Activated CD8-positive, alpha-beta memory T cell treated with anti-CD3 and anti-CD28 coated beads, Interleukin-2, amount 50 U/mL, for 48 hours (primary cell): ENCODE measurements at places on chromosomes 3 and 15.

DNA sequence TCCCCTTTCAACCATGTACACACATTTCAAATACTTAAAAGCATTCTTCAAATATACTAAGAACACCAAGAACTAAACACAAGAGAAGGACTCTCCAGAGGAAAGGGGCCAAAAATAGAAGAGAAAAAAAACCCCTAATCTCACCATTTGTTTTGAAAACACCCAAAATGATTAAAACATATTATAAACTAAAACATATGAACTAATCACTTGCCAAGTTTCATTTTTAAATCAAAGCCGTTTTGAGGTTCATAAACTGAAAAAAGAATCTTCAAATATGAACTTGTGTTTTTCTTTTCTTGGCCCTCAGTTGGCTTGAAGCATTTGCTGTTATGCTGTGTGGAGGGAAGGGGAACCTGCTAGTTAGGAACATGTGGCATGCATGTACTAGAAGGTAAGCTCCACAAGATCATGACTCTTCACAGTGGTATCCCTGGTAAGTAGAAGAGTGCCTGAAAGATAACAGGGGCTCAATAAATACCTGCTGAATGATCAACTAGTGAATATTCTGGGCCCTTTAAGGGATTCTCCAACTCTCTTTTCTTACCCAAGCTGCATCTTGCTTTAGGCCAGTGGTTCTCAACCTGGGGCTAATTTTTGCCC is 224.5 kb downstream of the TIGIT start:
- no peak for DNase-seq

DNA sequence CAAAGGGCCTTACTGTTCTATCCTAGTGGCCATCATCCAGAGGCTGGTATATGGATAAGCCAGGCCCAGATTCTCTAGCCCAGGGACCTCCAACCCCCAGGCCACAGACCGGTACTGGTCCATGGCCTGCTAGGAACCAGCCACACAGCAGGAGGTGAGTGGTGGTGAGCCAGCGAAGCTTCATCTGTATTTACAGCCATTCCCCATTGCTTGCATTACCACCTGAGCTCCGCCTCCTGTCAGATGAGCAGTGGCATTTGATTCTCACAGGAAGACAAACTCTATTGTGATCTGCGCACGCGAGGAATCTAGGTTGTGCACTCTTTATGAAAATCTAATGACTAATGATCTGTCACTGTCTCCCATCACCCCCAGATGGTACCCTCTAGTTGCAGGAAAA is 30.1 kb upstream of the TPM1 start:
- DNase-seq: no peak

- no peak for DNase-seq
Measured at GRCh38 chr3:167684388-167684993, 30.7 kb upstream of the WDR49 start.

DNA sequence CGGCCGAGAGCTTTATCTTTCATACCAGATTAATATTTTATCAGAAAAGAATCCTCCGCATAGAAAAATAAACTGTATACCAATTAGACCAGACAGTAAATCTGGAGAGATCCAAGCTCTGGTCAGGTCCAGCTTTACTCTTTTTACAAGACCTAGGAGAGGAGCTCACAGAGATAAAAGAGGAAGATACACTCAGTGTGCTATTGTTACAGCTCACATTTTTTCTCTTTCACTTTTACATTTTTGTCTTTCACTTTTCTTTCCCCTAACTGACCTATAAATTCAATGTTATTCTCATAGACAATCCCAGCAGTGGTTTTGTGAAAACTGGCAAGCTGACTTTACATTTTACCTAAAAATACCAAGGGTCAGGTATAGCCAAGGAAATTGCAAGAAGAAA is 55.8 kb downstream of the GUCA1C start:
- no peak for DNase-seq

DNA sequence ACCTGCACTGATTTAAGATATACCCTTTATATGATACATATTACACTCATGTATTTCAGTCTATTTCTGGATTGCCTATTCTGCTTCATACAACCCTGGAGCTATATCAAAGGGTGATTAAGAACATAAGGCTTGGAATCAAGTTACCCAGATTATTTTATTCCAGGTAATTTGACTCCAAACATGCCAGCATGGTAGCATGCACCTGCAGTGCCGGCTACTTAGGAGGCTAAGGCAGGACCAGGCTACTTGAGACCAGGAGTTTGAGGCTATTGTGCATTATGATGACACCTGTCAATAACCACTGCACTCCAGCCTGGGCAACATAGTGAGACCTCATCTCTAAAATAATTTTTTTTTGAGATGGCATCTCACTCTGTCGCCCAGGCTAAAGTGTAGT is 50.4 kb upstream of the NEO1 start:
- no peak for DNase-seq

- DNase-seq: no peak
Measured at GRCh38 chr15:68400066-68400456, 31.9 kb downstream of the ITGA11 start.

DNA sequence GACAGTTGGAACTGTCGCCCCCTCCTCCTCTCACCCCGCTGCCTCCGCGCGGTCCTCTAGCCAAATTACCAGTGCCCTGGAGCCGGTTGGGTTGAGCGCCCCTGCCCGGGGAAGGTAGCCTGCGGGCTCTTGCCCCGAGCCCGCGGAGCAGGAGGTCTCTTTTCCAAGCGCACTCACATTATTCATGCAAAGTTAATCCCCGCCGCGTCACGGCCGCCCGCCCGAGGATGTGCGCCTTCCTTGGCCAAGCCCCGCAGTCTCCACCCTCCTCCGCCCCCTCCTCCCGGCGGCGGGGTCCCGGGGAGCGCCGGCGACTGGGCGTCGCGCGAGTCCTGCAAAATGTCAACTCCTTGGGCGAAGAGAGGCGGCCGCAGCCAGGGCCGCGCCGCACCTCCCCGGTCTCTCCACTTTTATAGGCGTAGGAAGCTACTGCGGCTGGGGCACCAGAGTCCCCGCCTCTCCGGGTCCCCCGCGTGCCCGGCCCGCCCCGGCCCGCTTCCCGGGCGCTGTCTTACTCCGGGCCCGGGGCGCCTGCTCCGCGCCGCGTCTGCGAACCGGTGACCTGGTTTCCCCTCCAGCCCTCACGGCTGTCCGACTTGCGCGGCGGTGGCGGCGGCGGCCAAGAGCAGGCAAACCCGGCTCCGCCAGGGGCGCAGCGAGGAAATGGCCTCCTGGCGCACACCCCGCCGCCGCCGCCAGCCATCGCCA is at the start of gene THRB:
Gene THRB, minus strand, starts transcription at position 233 of the 708 bp plus-strand sequence.
- DNase-seq: peak; percentile 56

GRCh38 chr3:7820969-7821368 is 680.7 kb upstream of the LMCD1 start:
- DNase-seq: no peak

DNA sequence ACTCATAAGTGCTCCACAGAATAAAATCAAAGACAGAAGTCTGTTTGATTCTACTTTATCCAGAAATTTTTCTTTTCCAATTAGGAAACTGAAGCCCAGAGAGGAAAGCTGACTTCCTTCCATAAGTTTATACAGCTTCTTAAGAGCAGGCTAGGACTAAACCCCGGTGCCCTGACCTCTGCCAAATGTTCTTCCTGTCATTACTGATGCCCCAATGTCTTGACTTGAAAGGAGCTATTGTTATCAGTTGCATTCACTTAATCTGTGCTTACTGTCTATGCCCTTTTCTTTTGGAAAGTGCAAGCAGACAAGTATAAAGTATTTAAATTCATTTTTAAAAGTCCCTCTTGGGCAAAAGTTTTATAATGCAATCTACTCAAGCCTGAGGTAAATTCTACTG is 18.1 kb downstream of the CD200 start:
- DNase-seq: no peak
